ENCODE measurements at places on chromosomes 4 and X. TPM values are rescaled to one million over a fixed set of nuclear protein-coding genes. Genes with fewer than 3 reads are reported as not detected.

Gene KIT
- under 0.01 TPM for total RNA-seq

Gene BLTP1
- total RNA-seq = 46.1 TPM

Gene TFE3
- total RNA-seq = 8.7 TPM

Gene FGF5
- 0.51 TPM for total RNA-seq

DNA sequence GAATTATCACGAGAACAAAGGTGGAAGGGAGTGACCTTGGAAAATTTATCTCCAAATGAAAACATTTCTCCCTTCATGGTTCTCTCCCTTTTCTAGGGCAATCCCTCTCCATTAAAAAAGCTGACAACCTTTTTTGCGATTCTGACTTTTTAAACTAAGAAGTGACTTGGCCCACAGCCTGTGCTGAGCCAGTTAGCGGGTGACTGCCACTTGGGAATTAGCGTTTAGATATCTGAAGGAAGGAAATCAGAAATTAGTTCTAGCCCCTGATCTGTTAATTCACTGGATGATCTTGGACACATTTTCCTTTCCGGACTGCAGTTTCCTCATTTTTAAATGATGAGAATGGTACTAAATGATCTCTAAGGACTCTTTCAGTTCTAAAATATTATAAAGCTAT, 245.0 kb downstream of the FBXO8 start:
- no peak for DNase-seq

Gene CSAG1
- not detected for total RNA-seq

- DNase-seq = peak; percentile 16
These were observed 105.2 kb downstream of the RNF150 start for GRCh38 chr4:141028024-141028529.

DNA sequence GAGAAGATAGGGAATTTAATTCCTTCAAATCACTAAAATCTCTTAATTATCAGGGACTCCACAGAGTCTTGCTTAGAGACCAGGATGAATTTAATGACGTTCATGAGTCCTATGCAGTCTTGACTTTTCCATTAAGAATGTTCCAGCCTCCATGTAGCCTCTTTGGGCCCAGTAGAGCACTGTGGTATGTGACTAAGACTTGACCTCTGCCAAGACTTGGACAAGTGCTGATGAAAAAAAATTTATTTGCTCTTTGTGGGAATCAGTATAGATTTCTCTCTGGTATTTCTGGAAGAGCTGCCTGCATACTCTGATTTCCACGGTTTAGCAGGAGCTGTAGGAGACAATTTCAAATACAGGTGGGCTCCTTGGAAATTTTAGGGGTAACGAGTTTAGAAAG, 40.6 kb downstream of the CHRDL1 start:
- no peak for DNase-seq

- peak; percentile 62 for DNase-seq
These were observed 136.5 kb downstream of the KDM6A start for GRCh38 chrX:45009371-45010000.

Gene SGMS2
- 95.0 TPM for total RNA-seq

DNA sequence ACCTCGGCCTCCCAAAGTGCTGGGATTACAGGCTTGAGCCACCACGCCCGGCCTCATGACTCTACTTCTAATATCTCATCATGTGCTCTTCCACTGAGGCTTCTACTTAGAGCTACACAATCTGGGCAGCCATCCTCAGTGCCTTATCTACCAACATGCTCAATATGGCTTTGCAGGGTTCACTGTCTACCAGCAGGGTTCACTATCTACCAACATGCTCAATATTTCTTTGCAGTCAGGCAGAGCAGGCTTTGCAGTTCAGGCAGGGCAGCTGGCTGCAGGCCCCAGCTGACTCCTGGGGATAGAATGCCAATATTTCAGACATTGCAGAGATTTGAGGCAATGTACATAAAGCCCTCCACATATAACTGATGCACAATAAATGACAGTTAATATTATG, 47.5 kb downstream of the PKD2 start:
- peak; percentile 57 for DNase-seq

DNA sequence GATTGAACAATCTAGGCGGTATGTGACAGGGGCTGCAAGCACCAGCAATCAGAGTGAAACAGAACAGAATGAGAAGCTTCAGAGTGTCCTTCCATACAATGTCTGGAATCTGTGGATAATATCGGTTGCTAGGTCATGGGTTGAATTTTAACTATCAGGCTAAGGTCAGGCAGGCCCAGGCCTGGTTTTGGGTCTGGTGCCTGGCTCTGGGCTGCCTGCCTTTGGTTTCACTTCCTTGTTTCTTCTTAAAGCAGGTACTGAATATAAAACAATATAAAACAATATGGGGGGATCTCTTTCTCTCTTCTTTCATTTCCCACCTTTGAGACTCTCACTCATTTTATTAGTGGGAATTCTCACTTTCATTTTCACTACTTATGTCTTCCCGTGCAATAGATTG, 962.0 kb downstream of the CCSER1 start:
- no peak for DNase-seq

Gene SPIN2B
- total RNA-seq = 0.79 TPM

DNA sequence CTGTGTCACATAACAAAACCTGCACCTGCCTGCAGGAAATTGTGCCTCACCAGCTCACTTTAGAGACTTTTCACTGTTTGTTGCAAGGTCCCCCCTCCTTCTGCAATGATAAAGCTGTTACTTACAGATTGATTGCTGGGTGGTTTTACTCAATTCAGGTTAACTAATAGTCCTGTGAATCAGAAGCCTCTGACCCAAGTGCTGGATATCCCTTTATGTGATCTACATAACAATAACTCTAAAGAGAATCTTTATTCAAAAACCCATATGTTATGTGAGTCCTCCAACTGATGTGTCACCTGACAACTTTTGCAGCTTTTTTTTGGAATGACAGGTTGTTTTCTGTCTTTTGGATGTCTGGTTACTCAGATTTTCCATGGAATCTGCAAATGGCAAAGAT, 2323.6 kb upstream of the TENM3 start:
- no peak for DNase-seq

GRCh38 chr4:182856862-182857261, 60.3 kb downstream of the DCTD start:
- DNase-seq = no peak

Gene BTC
- total RNA-seq = 2.4 TPM

Gene SPRY1
- 3.2 TPM for total RNA-seq

Gene TEC
- total RNA-seq = 2.8 TPM

DNA sequence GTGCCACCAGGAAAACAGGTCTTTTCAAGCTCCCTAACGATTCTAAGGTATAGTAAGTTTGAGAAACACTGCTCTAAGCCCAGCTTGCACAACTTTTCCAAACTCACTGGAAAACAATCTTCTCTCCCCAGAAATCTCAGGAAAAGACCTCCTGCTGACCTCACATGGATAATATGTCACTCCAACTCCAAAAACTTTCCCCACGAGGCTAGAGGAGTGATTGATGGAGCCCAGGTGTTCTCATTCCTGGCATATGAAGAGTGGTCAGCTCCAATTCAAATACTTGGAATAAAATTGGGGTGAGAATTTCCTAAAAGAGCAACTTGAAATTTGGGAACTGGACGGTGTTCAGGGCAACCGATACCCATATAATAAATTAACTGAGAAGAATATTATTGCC, 299.9 kb downstream of the PPP4R3C start:
- DNase-seq = no peak

- DNase-seq = peak; percentile 72
These were observed 16.2 kb upstream of the GNRHR start for GRCh38 chr4:67770422-67770821.

Gene DAPP1
- total RNA-seq = 31.3 TPM

- DNase-seq = no peak
These were observed 22.5 kb upstream of the ARHGAP6 start for GRCh38 chrX:11688201-11688600.

DNA sequence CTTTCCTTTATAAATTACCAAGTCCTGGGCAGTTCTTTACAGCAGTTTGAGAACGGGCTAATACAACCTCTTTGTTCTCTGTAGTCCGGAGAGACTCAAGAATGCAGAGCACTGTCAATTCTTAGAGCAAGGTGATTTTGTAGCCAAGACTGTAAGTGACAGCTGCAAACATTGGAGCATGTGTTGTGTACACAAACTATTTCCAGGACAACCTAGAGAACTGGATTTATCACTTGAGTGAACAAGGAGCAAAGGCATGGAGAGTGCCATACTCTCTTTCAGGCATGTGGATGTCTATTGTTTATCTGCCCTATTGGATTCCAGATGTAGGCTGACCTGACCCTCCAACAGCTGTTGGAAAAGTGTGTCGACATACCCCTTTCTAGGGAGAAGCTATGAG, 153.9 kb downstream of the SPANXN3 start:
- DNase-seq = no peak

GRCh38 chr4:141909541-141909940, 273.2 kb downstream of the IL15 start:
- no peak for DNase-seq

GRCh38 chr4:139886798-139887197, 221.2 kb downstream of the MGST2 start:
- no peak for DNase-seq

DNA sequence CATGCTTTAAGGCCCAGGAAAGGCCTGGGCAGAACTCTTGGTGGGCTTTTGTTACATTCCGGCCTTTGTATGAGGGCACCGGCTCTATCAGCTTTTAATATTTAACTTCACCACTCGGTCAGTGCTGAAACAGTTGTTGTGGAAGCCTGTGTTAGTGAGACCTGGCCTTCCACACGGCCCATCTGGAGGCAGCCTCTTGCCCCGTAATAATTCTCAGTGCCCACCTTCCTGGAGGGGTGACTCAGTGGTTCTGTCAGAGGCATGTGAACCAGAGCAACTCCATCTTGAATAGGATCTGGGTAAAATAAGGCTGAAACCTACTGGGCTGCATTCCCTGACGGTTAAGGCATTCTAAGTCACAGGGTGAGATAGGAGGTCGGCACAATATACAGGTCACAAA, 162.0 kb upstream of the STS start:
- no peak for DNase-seq
